ENCODE measurements at places on chromosomes 6 and 20.

GRCh38 chr6:63807056-63807455 is 171.5 kb downstream of the PHF3 start:
- no peak for DNase-seq

DNA sequence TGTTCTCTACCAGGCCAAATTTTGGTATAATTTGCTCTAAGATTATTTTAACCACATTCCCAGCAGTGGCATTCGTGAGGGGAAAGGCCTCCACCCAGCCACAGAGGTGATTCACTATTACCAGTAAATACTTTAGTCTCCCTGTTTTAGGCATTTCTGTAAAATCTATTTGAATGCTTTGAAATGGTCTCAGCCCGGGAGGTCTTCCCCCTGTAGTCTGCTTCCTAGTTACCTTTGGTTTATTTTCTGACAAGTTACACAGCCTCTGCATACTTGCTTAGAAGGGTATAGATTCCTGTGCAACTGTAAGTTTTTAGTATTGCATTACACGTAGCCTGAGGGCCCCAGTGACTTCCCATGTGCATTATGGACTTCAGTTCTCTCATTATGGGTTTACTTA is 248.7 kb downstream of the C6orf118 start:
- no peak for DNase-seq

DNA sequence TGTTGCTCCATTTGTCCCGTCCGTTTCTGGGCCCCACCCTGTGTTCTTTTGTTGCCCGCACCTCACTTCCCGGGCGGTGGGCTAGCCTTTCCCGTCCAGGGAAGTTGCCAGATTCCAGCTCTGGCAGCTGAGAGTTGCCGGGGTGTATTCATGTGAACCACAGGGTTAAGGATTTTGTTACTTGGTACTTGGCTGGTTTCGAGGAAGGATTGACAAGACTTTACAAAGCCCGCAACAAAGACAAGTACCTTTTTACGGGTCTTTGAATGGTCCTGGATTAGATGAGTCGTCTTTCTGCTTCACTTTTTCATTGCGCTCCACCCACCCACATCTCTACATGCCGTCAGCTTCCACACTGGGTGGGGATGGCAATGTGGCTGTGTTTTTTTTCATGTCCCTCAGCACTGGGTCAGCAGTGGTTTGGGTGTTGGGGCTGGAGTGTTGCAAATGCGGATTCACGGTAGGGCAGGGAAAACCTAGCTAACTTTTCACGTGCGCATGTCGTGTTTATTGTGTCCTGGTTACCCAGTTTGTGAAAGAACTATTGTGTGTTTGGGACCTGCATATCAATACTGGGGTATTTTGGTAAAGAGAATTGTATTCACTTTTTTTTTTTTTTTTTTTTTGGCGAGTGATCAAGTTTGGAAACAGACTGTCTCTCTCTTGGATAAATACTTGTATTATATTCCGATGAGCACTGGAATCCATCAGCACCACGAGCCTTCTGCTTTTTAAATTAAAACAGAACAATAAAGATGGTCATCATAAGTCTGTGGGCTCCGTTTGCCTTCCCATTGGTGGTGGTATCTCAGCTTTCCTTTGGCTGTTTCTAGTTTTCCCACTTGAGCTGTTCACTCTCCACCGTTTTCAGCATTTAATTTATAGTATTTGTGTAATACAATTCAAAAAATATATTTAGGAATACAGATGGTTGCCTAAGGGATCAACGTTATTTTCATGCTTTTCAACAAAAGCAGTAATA is 1.2 kb downstream of the DUSP22 start:
- DNase-seq, result no peak

- DNase-seq, result no peak
Measured at GRCh38 chr20:57904314-57905105, 194.7 kb upstream of the PMEPA1 start.

- no peak for DNase-seq
Measured at GRCh38 chr6:147849401-147850330, 341.2 kb downstream of the SAMD5 start.

GRCh38 chr6:125924169-125924568 is 32.4 kb upstream of the HINT3 start:
- no peak for DNase-seq

DNA sequence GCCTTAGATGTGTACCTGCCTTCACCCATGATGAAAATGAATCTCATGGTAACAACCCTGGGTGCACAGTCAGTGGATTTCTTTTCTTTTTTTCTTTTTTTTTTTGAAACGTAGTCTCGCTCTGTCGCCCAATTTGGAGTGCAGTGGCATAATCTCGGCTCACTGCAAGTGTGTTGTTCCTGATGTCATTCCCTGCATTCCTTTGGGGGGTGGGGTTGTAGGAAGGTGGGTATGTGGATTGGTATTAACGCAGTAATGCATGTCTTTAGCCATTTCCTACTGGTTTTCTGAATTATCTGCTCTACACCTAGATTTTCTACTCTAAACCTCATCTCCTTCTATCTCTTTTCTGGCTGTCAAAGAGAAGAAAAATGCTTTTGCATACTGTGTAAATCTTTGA is 146.6 kb downstream of the RNF144B start:
- no peak for DNase-seq

GRCh38 chr6:20870493-20870892 is 336.2 kb downstream of the CDKAL1 start:
- DNase-seq, result no peak

DNA sequence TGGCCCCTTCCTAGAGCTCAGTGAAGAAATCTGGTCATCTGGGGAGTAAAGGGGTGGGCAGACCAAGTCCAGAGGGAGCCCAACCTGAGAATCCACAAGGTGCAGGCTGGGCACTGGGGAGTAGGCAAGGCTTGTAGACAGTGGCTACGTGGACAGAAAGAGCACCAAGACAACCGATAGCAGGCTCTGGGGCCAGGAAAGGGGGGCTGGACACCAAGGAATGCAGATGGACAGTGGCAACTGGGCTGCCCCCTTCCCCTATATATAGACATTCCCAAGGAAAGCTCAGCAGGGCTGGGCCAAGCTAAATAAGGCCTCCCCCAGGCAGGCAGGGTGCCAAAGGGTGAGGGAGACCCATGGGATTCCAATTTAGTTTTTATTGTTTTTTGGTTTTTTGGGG is 1.5 kb upstream of the TNNC2 start:
- DNase-seq, result no peak

DNA sequence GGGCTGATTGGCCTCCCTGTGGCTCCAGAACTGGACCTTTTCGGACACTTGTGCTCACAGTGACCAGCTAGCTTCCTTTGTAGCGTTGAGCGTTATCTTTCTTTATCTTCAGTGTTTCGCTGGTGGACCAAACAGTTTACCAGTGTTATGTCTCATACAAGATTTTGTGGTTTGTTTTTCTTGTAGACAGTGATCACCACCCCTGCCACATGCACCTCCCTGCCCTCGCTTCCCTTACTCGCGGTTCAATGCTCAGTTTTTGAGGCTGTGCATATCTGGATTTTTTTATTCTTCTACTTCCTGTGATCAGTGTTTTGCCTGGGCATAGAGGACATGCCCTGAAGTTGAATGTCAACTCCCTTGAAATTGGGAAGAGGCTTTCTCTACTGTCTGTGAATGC is 16.4 kb downstream of the MYT1 start:
- no peak for DNase-seq

DNA sequence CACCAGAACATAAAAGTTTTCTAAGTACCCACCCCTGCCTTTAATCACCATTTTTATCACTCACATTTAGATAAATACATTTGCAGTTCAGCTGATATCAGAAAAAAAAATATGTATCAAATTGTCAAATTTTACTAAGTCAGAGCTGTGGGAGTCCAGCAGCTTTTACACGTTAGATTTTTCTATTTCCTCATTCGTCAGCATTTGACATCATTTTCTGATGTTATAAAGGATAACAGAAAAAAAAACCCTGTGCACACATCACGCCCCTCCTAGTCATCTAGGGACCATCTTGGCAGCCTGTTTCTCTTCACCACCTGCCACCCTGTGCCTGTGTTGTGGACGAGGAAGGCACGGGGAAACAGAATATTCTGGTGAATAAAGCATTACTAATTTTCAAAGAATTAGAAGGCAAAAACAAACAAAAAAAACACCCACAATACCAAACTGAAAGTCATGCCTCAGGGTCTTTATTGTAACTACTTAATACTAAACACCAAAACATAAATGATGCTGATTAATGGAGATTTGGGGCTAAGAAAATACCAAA is 12.4 kb downstream of the B4GALT5 start:
- no peak for DNase-seq

DNA sequence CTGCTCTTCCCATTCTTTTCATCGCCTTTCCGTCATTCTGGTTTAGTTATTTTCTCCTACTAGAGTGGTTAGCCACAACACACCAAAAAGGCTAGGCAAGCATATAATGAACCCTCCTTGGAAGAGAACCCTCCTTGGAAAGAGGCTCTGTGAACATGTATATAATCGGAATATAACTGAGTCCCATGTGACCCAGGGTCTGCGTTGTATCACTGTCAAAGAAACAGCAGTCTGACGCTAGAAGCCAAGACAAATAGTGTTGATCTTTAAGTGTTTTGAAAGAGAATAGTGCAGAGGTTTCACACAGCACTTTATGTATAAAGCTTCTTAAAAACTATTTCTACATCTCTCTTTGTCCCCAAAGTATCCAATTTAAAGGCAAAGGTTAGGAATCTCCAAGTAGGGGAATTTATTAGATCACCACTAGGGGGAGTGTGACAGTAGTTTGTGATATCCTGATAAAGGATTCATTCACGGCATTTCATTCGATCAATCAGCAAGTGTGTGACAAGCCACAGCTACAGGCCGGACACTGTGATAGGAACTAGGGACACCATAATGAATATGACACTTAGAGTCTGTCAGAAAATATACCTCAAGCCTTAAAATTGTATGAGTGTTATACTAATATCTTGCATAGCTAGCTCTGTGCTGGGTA is 395.3 kb downstream of the CD109 start:
- peak; percentile 20 for DNase-seq

DNA sequence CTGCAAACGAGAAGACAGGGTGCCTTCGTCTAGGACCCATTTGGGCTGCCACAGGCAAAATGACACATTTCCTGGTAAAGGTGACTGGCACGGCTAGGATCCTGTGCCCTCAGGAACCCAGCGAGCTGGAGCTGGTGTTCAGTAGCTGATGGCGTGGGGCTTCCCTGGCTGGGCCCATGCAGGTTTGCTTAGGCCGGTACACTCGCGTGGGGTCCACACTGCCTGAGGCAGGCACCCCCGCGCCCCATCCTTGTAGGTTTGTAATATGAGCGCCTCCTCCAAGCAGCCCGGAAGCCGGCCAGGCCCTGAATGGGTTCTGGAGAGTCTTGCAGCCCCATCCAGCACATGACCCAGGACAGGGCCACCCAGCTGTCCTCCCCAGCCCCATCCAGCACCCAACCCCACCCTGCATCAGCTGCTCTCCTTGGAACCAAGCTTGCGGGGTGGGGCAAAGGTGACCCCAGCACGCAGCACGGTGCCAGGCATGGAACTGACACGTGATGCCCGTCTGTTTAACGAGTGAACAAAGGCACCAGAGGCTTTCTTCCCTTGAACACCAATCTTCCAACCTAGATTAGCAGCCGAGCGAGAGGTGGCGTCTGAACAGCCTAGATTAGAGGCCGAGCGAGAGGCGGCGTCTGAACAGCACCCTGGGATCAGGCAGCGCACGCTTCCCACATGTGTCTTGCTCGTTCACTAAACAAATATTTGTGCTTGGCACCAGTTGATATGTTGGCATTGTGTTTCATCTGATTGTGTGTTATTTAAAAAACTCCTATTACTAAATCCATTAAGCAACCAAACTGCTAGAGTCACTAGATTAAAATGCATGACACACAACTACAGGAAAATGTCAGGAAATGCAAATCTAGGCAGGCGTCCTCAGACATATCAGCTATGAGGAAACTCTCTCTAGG is 112.1 kb downstream of the DLL1 start:
- DNase-seq, result no peak

- peak; percentile 57 for DNase-seq
Measured at GRCh38 chr6:40330301-40330721, 256.9 kb downstream of the LRFN2 start.

DNA sequence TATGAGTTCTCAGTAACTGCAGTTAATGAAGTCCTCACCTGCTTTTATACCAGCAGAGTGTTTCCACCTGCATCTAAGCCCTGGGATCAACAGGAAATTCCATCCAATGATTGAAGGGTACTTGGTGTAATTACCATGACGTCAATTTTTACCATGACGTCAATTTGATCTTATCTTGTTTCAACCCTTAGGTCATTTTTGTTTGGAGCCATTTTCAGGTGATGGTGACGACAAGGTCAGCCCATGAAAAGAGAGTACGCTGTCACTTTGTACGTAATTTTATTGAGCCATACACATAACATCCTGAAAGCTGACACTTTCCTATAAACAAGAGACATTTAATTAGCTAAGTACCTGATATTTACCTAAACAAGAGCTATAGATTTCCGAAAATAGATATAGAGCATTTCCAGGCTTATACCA is at the start of gene CGA:
CGA (minus strand) TSS at position 20 of the 423 bp plus-strand sequence. CDS start 6,906 bp downstream, outside the sequence.
- no peak for DNase-seq

DNA sequence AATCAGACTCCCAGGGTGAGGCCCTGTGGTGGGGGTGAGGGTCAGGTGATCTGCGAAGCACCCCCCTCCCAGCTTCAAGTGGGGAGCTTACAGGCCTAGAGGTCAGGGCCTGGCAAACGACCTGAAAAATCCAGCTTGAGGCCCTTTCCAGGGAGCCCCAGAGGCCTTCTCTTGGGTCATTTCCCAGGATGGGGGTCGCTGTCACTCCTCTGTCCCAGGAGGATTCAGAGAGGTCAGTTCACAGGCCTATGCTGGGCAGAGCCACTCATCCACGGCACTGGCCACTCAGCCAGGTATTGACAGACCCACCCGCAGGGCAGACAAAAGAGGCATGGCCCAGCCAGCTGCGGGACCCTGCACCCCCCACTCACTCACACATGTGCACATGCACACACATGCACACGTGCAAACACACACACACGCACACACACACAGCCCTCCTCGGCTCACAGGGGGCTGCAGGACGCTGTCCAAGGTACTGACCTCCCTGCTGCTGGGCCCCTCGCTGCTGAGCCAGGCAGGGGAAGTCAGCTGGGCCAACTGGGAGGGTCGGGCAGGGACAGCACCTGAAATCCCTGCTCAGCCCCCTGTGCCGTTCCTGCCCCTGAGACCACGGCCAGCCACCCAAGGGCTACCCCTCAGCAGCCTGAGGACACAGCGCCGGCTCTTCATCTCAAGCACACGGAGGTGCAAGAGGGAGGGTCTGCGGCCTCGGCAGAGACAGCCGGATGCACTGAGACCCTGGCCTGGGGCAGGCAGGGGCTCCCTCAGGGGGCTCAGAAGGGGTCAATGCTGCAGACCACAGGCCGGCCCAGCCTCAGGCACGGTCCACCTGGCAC is 113.8 kb downstream of the TAF4 start:
- peak; percentile 60 for DNase-seq

- DNase-seq, result no peak
Measured at GRCh38 chr6:80938131-80938530, 814.4 kb downstream of the TENT5A start.

GRCh38 chr6:143063631-143064030 is 2.9 kb downstream of the AIG1 start:
- DNase-seq, result no peak

- no peak for DNase-seq
Measured at GRCh38 chr6:159692303-159693127, 526 bp downstream of the SOD2 start.
